ENCODE measurements at places on chromosomes 4 and X.

GRCh38 chrX:75547783-75548182, 24.9 kb upstream of the ZDHHC15 start:
- no peak for DNase-seq

DNA sequence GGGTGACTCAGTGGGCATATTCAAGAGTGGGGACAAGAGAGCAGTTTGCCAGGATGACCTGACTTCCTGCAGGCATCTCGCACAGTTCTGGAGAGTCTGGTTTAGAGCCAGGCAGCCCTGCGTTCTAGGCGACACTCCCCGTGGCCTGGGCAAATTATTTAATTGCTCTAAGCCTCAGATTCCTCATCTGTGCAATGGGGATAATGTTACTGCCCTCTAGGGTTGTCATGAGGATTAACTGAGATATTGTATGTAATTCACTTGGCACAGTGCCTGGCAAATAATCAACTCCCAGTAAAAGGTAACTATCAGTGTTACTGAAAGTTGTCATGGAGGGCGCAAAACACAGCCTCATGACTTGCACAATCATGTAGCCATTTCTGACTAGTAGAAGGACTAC, 48.8 kb upstream of the PITX2 start:
- no peak for DNase-seq

DNA sequence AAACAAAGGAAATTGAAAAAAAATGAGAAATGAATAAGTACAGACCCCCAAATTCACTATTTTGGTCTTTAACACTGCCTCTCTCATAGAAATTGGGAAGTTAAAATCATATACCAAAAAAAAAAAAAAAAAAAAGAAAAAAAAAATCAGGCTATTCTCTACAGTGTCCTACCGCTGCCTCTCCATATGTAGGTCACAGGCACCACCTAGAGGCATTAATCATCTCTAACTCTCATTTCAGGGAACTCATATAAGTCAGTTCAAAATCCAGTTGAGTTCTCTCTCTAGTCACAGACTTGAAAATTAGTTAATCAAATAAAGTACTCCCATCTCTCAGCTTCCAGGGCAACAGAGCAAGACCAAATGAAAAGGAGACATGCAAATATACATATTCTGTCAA, 47.9 kb downstream of the COX18 start:
- no peak for DNase-seq

DNA sequence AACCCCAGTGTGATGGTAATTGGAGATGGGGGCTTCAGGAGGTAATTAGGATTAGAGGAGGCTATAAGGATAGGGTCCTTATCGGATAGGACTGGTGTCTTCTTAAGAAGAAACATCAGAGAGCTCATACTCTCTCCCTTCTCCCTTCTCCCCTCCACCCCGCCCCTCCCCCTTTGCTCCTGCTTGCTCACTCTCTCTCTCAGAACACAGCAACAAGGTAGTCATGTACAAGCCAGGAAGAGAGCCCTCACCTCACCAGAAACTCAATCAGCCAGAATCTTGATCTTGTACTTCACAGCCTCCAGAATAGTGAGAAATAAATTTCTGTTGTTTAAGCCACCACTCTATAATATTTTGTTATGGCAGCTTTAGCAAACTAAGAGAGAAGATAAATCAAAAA, 4.5 kb downstream of the DDX60L start:
- DNase-seq: peak; percentile 49

DNA sequence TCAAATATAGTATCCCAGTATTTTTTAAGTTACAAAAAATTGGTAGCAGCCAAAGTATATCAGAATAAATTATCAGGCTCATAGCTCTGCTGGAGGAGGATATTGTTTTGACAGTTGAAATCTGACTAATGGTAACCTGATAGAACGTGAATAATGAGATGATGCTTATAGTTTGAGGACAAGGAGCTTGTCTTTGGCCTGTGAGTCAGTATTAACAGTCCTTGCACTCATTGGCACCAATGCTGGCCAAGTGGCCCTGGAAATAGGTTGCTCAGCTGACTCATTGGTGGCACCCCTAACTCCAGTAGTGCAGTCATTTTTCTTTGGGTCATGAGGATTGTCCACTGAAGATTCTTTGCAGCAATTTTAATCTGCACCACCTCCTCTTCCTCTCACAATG, 203.3 kb upstream of the JADE1 start:
- DNase-seq: no peak

DNA sequence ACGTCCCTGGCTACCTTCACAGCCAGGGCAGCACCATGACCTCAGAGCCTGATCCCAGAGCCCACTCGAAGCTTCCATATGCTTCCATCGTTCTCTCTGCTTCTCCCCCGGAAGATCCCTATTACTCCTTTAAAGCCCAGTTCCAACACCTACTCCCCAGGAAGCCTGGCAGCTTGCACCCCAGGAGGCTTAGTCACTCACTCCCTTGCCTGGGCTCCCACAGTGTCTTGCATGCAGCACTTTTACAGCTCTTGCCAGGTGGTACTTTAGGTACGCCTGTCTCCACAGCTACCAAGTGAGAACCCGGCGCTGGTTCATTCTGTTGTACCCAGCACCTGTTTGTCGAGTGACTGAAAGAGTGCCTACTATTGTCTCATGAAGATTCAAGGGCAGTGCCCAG, 24.5 kb upstream of the MAMLD1 start:
- no peak for DNase-seq

- DNase-seq: peak; percentile 12
These were observed 6.9 kb upstream of the HAUS3 start for GRCh38 chr4:2248821-2249261.

GRCh38 chr4:46249516-46249915, 125.7 kb upstream of the GABRG1 start:
- no peak for DNase-seq

GRCh38 chrX:7146703-7147412, 654 bp upstream of the STS start:
- no peak for DNase-seq

DNA sequence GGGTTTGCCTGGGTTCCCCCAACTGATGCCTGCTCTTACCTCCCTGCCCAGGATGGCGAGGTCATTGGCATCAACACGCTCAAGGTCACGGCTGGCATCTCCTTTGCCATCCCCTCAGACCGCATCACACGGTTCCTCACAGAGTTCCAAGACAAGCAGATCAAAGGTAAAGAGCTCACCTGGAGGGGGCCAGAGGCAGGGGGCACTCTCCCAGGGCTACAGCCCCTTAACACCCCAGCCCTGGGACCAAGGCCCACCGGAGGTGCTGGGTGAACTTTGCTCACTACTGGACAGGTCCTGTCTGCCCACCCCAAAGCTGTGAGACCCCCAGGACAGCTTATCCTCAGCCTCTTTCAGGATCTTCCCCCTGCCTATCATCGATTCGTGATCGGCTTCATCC, 24.5 kb downstream of the HTRA3 start:
- no peak for DNase-seq

- DNase-seq: no peak
These were observed 60.4 kb downstream of the PJA1 start for GRCh38 chrX:69104756-69105434.

GRCh38 chr4:174211622-174212044, 71.8 kb downstream of the FBXO8 start:
- no peak for DNase-seq

GRCh38 chr4:111650146-111650545, 495.1 kb upstream of the FAM241A start:
- DNase-seq: no peak

GRCh38 chrX:153441296-153441695, 4.6 kb downstream of the TREX2 start:
- DNase-seq: no peak

GRCh38 chrX:63979480-63979879, 194.5 kb upstream of the ARHGEF9 start:
- no peak for DNase-seq

GRCh38 chr4:2482693-2483092, 13.8 kb downstream of the RNF4 start:
- no peak for DNase-seq

- no peak for DNase-seq
These were observed 103.1 kb upstream of the TEX13D start for GRCh38 chrX:124229374-124229773.

DNA sequence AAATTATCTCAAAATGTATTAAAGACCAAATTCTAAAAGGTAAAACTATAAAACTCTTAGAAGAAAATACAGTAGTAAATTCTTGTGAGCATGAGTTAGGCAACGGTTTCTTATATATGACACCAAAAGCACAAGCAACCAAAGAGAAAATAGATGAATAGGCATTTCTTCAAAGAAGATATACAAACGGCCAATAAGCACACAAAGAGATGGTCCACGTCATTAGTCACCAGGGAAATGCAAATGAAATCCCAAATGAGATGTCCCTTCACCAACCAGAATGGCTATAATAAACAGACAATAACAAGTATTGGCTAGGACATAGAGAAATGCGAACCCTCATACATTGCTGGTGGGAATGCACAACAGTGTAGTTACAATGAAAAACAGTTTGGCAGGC, 44.6 kb downstream of the RAB33A start:
- no peak for DNase-seq

DNA sequence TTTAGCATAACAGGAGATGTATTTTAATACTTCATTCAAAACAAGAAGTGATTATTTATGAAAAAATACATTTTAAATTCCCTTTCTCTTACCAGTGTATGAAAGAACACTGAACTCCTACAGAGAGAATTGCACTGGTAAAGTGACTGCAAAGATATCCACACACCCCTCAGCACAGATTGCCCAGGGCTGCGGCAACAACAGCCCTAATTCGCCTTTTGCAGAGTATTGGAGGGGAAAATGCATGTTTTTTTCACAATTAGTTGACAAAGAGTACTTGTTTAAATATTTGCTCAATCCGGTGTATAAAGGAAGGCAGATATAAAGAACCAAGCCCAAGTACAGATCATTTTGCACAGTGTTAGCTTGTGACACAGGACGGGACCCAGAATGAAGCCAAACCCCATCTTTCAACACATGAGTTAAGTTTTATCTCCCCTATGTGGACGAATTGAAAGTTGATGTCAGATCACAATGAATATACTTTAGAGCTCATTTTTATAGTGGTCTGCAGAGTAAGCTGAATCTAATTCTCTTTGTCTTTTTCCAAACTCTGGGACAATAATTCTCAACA, 551.4 kb upstream of the IGFBP7 start:
- DNase-seq: no peak

DNA sequence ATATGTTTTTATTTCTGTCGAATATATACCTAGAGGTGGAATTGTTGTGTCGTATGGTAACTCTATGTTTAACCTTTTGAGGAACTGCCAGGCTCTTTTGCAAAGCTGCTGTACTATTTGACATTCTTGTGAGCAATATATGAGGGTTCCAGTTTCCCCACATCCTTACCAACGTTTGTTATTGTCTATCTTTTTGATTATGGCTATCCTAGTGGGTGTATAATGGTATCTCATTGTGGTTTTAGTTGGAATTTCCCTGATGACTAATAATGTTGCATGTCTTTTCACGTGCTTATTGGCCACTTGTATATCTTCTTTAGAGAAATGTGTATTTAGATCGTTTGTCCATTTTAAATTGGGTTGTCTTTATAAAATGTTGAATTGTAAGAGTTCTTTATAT, 24.5 kb downstream of the REPS2 start:
- no peak for DNase-seq

- no peak for DNase-seq
These were observed 1.1 kb upstream of the SHROOM4 start for GRCh38 chrX:50815120-50815519.

DNA sequence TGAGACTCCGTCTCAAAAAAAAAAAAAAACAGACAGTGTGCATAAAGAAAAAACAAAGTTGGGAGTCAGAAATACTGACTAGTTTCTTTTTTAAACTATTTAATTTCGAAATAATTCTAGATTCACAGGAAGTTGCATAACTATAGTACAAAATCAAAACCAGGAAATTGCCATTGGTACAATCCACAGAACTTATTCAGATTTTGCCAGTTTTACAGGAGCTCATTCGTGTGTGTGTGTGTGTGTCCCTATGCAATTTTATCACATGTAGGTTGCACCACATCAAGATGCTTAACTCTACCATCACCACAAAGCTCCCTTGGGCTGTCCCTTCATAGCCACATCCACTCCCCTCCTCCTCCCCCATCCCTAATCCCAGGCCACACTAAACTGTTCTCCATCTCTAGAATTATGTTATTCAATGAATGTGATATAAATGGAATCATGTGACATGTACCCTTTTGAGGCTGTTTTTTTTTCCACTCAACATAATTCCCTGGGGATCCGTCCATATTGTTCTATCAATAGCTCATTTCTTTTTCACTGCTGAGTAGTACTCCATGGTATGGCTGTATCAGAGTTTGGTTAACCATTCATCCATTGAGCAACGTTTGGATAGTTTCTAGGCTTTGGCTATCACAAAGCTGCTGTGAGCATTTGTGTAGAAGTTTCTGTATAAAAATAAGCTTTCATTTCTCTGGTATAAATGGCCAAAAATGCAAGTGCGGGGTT, 16.3 kb upstream of the DDX3X start:
- no peak for DNase-seq

DNA sequence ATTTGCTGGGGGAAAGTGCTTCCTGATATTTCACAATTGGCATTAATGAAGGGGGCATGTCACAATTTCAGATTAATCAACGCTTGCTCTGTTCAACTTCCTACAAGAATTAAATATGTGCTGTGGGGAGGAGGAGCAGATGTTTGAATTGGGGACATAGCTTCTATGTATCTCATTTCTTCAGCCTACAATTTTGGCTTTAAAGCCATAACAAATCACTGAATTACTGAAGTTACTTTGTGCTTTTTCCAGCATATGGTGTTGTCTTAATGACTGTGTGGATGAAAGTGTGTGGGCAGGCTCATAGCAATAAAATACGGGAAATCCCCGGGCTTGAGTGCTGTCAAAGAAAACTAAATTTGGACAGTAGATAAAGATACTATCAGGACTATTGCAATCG, 813 bp downstream of the TLR7 start:
- DNase-seq: no peak

DNA sequence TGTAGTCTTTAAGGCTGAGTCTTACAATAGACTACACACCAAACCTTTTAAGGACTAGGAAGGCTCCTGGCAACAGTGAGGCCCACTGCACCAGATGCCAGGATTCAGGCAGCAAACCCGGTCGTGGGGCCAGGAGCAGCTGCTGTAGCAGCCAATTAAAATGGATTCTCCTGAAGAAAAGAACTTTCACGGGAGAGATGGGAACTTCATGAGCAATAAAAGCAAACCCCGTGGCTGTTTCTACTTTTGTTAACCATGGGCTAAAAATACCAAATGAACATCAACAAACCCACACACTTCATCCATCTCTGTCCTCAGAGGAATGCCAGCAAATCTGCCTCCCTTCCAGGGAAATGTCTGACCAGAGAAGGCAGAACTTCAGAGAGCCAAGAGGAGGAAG, 101.4 kb downstream of the BTC start:
- DNase-seq: no peak

DNA sequence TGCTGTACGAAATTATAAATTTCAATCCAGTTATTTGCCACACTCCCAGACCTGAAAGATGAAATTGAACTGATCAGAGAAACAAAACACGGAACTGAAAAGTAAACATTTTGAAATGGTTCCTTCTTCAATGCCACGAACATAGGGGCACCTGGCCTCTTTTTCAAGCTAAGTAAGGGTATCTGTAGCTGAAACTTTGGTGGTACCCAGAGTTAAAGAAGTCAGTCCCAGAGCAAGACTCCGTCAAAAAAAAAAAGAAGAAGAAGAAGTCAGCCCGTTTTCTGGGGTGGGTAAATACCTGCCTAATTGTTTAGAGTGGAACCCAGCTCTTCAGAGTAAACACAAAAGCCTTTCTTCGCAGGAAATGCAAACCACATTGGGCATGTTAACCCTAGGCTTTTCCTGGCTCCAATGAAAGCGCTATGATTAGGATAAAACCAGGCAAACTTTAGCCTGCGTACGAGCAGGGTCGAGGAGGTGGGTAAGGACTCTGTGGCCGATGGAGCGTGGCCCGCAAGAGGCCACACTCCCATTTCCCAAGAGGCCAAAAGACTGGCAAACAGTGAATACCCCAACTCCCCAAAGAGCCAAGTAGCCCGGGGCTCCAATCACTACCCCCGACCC, 1.3 kb downstream of the ANTXR2 start:
- no peak for DNase-seq
